Germinal center (tissue), 1 donor: ENCODE measurements at places on chromosomes 1 and 21.
A peak's percentile ranks its signal among the peaks of the same experiment; 100 is the strongest.

DNA sequence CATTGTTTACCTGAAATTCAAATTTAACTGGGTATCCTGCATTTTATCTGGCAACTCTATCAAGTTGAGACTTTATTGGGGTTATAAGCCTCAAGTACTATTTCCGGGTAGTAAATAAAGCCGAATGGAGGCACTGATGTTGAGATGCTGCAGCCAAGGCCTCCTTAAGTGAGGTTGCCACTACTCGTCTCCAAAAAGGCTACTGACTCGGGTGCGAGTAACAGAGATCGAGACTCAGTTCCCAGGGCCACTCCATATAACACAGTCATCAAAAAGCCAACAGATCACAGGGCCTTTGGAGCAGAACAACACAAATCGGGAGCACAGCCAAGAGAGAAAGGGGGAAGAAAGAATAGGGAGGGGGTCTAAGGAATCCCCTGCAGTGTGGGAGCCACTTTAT is 524 bp downstream of the COPA start:
- peak; percentile 19 for DNase-seq

DNA sequence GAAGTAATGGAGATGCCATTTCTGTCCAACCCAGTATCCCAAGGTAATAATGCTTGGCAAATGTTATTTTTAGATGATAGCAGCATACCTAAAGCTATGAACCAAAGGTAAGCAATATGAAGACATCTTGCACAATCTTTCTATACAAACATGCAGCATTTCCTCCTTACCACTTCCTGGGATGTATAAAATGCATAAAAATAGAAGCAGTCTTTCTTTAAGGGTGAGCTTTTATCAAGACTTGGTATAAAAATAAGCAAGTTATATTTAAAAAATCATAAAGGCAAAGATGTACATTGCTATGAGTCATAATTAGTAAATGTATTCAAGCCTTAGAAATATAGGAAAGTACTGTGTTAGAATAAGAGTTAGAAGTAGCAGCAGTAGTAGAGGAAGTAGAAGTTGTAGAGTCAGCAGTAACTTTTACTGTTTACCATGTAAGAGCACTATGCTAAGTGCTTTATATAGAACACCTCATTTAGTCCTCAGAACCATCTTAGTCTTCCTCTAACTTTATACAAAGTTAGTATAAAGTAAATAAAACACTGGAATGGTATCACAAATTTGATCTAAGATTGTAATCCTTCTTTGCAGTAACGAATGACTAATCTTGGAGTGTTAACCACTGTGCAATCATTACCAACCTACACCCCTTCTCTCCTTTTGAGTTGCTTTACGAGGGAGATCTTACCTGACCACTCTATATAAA is 371.3 kb downstream of the VAV3 start:
- DNase-seq, result no peak

GRCh38 chr21:26948194-26948593 is 18.7 kb downstream of the ADAMTS5 start:
- no peak for DNase-seq

DNA sequence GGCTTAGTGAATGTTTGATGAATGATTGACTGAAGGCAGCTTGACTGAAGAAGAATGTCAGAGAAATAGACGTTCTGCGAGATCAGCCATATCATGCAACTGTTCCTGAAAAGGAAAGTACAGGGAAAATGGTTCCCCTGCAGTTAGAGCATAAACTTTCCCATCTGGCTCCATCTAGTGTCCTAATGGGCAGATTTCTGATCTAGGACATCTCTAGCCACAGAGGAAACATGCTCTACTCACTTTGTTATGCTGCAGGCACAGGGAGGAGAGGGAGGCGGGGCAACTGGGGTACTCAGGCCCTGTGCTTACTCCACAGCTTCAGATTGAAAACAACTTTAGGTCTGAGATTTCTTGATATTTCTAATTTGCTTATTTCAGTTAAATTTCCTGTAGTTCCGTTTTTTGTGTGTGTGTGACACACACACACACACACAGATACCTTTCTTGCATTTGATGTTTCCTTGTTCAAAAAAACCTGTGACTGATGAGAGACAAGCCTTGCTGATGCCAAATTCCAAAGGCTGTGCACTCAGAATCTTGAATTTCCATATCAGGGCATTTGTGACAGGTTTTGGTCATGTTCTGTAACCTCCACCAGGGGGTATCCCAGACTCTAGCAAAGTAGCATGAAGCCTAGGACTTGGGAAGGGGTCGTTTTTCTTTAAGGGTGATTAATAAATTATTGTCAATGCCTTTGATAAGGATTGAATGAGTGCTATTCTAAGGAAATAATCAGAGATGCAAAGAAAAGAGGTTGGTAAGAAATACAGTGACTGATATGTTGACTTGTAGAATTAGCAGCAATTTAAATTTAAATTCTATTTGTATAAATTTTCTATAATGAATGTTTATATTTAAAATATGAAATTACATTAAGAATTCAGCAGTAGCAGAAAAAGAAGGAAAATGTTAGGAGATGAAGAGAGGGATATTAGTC is 139.7 kb upstream of the BEND5 start:
- no peak for DNase-seq

GRCh38 chr1:15070145-15070748 is 83.3 kb upstream of the TMEM51 start:
- DNase-seq, result no peak

DNA sequence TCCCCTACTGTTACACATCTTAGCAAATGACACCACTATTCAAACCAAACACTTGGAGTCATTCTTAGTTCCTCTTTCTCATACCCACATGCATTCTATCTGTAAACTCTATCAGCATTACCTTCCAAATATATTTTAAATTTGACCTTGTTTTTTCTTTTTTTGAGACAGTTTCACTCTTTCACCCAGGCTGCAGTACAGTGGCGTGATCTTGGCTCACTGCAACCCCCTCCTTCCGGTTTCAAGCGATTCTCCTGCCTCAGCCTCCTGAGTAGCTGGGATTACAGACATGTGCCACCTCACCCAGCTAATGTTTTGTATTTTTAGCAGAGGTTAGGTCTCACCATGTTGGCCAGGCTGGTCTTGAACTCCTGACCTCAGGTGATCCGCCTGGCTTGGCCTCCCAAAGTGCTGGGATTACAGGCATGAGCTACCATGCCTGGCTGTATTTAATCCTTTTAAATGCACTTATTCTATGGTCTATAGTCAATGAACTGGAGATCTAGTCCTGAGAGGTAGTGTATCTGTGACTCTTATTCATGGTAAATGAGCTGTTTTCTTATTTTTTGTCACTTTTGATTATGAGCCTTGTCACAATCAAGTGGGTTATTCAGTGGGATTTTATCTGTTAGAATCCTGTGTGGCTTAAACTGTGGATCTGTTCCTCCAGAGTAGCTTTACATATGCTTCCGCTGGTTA is 73.1 kb downstream of the GATAD2B start:
- peak; percentile 23 for DNase-seq

- DNase-seq, result no peak
Measured at GRCh38 chr1:94783342-94784189, 36.6 kb upstream of the SLC44A3 start.

GRCh38 chr1:162631546-162632191 is 595 bp upstream of the DDR2 start:
- DNase-seq, result no peak

DNA sequence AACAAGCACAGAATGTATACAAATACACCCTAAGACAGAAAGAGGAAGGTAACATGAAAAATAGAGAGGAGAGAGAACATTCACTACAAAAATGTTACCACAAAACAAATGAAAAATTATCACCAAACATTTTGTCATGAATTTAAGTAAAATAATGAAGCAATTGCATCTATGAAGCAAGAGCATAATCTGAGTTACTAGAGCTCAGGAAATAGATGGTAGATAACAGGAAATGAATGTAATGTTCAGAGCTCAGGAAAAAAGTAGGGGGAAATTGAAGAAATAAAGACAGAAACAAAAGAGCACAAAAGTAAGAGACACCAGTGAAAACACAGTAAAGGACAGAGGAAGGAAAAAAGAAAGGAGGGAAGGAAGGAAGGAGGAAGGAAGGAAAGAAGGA is 19.4 kb downstream of the SEC16B start:
- no peak for DNase-seq

DNA sequence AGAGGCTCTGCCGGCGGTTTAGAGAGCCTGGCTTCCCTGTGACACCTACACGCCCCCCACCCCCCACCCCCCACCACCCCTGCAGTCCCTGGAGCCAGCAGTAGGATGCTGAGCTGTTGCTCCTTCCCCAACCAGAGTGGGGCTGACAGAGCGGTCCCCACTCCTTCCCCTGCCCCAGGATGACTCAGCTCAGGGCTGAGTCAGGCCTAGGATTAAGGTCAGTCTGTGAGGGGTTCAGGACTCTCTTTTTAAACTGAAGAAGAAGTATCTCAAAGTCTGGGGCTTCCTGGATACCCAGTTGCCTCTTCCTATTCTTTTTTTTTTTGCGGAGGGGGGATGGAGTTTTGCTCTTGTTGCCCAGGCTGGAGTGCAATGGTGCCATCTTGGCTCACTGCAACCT is 19.1 kb downstream of the DMBX1 start:
- DNase-seq, result no peak
